Globus pallidus (tissue), 1 donor: ENCODE measurements at places on chromosomes 3 and 15.

GRCh38 chr3:194485468-194485880, 1.3 kb downstream of the ATP13A3 start:
- DNase-seq: no peak

DNA sequence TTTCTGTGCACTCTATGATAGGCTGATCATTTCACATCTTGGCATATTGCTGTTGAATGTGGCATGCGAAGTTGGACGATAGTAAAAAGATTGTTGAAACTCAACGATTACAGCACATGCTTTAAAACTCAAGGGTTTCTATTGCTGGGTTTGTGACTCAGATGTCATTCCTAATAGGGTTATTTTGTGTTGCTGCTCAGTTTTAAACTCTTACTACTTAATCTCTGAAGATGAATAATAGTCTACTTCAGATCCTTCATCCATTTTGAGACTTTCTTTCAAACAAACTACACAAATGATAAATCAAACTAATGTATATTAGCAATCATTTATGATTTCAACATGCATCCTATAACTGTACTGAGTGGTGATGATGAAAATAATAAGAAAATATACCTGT, 71.3 kb upstream of the MBNL1 start:
- no peak for DNase-seq

GRCh38 chr3:60855250-60855649, 396.0 kb downstream of the FHIT start:
- no peak for DNase-seq

DNA sequence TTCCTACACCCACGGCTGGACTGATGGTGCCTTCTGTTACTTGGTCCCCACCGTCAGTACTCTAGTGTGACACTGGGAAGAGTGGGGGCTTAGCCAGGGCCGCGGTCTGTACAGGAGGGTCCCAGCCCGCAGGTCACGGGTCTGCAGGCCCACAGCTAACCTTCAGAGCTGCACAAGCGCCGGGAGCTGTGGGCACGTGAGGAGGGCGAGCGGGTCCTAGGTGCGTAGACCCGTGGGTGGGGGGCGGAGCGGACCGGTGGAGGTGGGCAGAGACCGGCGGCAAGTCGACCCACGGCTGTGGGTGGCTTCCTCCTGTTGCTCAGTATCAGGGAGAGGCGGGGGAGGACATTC, 1.2 kb downstream of the TNFAIP8L3 start:
- DNase-seq: no peak

DNA sequence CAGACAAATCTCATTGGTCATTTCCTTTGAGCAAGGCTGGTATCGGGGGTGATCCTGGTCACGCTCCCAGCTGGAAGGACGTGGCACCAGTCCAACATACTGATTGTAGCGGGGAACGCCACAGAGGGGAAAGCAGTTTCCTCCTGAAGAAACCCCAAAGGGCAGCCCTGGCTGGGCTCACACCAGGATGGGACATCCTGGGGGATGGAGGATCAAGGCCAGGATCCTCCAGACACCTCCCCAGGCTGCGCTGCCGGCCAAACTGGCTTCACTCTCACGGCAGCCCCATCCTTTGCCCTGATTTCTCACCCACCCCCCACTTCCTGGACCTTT, 36.6 kb downstream of the MUC20 start:
- no peak for DNase-seq

DNA sequence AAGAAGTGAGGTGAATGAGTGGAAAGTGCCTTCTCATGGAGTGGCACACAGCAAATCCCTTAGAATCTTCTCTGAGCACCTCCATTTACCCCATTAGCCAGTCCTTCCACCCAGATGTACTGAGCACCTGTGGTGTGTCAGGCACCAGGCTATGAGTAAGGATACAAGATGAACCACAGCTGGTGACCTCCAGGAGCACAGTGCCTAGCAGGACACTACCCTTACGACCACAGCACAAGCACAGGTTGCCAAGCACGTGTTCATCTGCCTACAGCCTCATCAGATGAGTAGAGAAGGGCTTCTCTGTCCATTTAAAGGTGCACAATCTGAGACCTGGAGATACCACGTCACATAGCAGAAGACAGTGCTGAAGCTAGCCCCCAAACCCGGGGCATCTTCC, 6.2 kb downstream of the MYLK start:
- DNase-seq: no peak

- no peak for DNase-seq
Observed at GRCh38 chr3:3729261-3729660, 70.0 kb upstream of the LRRN1 start.

GRCh38 chr3:27219127-27219845, 149.9 kb downstream of the NEK10 start:
- no peak for DNase-seq

DNA sequence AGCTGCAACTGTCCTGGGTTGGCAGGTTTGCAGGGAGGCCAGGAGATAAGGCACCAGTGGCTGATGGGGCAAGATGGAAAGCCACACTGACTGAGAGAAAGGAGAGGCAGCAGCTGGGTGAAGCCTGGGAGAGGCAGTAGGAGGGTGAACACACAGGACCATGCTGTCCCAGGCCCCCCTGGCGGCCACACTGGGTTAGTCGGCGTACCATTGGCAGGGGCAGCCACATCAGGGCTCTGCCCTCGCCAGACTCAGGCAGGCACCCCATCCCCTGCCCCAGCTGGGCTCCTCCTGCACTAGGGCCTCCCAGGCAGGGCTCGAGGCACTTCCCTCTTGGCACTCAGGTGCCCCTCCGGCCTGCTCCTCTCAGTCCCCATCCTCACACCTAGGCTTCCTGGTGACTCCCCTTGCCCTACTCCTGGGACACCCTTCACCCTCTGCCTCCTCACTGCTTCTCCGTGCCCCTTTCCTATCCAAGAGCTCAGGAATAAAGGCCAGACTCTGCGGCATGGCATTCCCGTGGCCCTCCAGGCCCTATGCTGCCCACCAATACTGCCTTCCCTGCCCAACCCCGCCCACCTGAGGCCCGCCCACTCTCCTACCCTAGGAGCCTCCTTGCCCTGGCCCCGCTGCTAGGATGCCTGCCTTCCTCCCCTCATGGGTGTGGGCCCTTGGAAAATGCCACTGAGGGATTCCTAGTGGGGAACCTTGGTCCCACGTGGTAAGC, 28.7 kb upstream of the DUSP7 start:
- no peak for DNase-seq

DNA sequence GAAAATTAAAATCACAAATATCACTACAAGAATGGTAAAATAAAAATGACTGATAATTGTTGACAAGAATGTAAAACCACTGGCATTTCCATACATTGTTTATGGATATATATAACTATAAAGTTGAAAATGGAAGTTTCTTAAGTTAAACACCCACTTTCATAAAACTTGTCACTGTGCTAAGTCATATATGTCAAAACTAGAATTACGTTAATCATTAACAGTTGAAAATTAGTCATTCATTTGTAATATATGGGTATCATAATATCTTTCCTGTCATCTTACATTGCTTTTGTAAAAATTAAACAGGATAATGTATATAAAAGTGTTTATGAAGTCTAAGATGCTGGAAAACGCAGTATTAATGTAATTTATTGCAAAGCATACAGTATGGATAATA, 1398.6 kb upstream of the ALCAM start:
- DNase-seq: no peak

- DNase-seq: no peak
Observed at GRCh38 chr3:123046262-123047061, 18.9 kb upstream of the SEMA5B start.

GRCh38 chr3:67998281-67998680, 343.9 kb upstream of the SUCLG2 start:
- DNase-seq: no peak

GRCh38 chr15:79916502-79917132, 19.8 kb upstream of the MTHFS start:
- no peak for DNase-seq

DNA sequence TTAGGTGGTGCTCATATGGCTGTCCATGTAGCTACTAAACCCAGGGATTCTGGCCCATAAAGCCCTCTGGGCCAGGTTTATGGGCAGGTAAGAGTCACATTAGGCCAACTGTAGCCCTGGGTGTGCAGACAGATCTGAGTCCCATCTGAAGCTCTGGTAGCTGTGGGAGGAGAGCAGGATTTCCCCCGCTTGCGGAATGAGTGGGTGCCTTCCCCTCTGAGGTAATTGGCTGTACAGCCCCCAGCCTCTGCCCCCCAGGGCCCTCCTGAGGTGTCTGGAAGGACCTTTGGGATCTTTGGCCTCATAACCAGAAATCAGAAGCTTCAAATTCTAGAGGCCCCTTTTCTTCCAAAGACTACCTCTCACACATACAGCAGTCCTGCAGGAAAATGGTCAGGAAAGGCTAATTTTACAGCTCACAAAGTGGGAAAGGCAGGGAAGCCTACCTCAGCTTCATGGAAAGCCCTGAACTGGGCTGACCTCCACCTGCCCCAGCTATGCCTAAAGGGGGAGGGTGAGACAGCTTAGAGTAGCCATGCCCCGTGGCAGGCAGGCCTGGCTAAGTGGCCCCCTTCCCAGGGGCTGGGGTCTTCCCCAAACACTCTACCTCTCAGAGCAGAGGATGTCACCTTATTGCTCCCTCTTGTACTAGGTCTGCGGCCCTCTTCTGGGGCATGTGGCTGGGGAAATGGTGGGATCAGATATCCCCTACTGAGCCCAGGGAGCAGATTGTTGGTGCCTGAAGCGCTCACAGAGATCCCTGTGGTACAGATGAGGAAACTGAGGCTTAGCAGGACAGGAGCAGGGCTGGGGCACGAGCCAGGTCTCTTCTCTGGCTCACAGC, 16.8 kb downstream of the HEMK1 start:
- no peak for DNase-seq

GRCh38 chr3:107824822-107825371, 265.9 kb downstream of the CD47 start:
- DNase-seq: no peak

- no peak for DNase-seq
Observed at GRCh38 chr3:156600834-156601233, 45.9 kb upstream of the SSR3 start.

GRCh38 chr15:69161079-69161877, 843 bp downstream of the GLCE start:
- peak; percentile 75 for DNase-seq

DNA sequence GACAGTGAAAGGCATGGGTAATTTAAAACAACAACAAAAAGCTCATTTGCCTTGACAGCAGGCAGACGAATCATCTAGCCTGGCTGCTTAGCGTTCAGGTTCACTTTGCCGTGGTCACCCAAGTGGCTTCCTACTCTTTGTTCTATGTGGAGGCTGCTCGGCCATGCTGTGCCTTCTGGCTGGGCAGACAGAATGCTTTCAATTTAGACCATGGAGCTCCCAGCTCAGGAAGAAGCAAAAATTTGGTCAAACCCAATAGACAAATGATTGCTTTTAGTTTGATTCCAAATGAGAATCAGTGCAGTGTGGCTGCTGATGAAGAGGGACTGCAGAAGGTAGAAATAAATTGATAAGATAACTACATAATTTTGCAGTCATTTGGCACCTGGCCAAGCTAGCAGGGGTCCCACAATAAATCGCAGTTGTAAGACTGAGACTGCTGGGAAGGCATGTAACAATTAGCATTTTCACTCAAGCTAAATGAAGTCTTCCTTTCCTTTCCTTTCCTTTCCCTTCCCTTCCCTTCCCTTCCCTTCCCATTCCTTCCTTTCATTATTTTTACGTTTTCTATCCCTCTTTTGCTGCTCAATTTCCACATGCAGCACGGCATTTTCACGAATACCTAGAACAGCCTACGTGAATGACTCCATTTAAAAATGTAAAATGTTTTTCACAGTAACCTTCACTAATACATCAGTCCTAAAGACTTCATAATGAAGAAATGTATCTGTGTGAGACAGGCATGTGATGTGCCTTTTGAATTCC, 360.4 kb upstream of the TGFBR2 start:
- DNase-seq: no peak

DNA sequence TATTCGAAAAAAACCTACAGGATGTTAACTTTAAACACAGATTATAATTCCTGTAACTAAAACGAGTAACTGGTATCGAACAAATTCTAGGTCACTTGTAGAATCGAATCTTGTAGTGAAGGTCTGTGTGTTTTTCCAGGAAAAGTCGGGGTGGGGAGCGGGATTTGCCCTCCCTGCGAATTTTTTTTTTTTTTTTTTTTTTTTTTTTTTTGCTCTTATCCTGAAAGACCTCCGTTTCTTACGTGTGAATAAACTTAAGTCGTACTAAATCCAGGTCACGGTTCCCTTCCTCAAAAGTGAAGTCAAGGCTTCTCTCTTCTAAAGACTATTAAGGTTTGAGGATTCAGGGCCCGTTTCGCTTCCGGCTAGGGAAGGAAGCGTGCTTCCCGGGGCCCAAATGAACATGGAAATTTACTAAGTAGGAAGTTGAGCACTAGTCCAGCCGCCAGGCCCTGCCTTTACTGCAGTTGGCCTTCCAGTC, 770 bp downstream of the TBC1D5 start:
- DNase-seq: no peak

DNA sequence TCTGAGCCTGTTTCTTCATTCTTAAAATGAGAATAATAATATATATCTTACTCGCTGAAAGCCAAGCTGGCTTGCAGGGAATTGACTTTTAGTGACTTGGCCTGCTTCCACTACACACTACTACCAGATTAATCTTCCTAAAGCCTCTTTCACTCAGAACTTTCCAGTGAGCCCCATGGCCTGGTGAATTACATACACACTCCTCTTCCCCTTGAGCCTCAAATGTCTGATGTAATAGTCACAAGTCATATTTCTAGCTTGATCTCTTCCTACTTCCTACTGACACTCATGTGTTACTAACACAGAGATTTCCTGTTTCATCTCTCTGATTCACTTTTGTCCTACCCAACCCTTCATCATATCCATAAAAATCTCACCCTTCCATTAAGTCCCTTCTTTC, 82.7 kb upstream of the SOX2 start:
- DNase-seq: peak; percentile 49
